ENCODE measurements at places on chromosomes 2 and 18.

- no peak for DNase-seq
Measured at GRCh38 chr2:218249691-218250090, 11.1 kb upstream of the GPBAR1 start.

GRCh38 chr2:31580321-31581117, at the start of gene SRD5A2:
Gene SRD5A2 (minus strand): TSS chr2:31580938. CDS start chr2:31580900, 38 bp downstream.
- no peak for DNase-seq

GRCh38 chr2:25062511-25062917, 20.6 kb downstream of the EFR3B start:
- no peak for DNase-seq

DNA sequence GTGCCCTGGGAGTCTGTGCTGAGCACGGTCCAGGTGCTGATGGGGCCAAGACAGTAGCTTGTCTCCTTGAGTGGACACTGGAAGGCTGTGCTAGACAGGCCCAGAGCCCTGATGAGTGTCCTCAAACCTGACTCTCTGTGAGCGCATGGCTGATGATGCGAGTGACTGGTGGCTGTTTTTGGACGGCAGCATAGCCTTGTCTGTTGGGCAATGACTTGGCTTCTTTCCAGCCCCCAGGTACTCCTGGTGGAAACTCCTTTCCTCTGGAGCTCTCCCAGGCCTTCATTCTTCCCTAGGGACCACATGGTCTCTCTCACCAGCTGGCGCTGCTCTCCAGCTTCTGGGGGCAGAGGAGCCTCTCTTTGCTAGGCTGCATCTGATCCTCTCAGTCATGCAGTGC, 207.6 kb upstream of the SMIM21 start:
- no peak for DNase-seq

- no peak for DNase-seq
Measured at GRCh38 chr2:134576478-134576877, 142.3 kb downstream of the TMEM163 start.

GRCh38 chr2:15677141-15677843, 85.6 kb downstream of the DDX1 start:
- no peak for DNase-seq

GRCh38 chr2:224293976-224294375, 107.9 kb downstream of the FAM124B start:
- DNase-seq = no peak

- no peak for DNase-seq
Measured at GRCh38 chr2:150046211-150046610, 441.3 kb downstream of the RND3 start.

- DNase-seq = no peak
Measured at GRCh38 chr2:233399306-233400225, 45.3 kb downstream of the DGKD start.

- DNase-seq = no peak
Measured at GRCh38 chr2:14647714-14648113, 15.2 kb downstream of the LRATD1 start.

- DNase-seq = no peak
Measured at GRCh38 chr18:49853436-49853835, 40.1 kb upstream of the ACAA2 start.

DNA sequence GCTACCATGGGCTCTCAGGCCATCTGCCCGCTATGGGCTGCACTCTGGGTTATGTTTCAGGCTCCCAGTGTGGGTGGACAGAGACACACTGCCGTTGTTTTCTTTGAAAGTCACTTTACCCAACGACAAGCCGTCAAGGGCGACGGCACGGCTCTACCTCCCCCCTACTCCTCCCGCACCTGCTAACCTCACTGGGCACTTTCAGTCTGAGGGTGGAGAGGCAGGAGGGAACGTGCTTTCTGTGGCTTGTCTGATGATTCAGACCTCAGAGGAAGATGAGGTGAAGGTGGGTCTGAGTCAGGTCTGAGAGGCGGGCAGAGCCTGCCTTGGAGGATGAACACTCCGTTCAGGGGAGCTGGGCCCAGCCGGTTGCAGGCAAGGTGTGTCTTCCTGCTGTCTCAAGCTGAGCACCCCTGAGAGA, 147.6 kb upstream of the HDAC4 start:
- peak; percentile 29 for DNase-seq

GRCh38 chr2:186588421-186588820, 1.4 kb upstream of the ITGAV start:
- no peak for DNase-seq

DNA sequence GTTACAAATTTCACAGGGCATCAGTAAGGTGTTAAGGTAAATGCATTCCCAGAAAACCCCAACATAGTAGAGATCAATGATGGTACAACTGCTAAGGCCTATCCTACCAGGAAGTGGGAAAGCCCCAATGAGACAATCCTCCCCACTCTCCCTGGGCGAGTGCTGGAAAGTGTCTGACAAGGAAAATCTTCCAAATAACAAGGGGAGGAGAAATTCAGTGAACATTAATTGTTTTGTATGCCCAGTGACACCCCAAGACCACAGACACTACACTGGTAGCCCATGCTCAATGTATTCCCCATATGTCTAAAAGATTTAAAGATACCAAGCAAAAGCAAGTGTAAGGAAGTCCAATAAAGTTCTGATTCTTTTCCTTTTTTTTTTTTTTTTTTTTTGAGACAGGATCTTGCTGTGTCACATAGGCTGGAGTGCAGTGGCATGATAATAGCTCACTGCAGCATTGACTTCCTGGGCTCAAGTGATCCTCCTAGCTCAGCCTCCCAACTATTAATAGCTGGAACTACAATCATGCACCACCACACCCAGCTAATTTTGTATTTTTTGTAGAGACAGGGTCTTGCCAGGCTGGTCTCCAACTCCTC, 24.7 kb downstream of the B4GALT6 start:
- no peak for DNase-seq

DNA sequence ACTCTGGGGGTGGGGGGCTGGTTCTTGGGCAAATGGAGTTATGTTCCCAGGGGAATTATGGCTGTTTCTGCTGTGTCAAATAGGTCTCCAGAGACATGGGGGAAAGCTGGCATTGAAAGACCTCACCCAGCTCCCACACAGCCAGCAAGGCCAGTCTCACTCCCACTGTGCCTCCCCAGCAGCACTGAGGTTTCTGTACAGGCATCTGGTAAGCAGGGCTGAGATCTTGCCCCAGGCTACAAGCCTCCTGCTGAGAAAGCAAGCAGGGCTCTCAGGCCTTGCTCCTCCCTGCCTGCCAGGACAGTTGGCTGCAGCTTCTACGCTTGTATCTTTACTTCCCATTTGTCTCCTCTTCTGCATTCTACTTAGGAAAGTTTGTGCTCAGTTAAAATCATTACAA, 50.5 kb upstream of the FHOD3 start:
- no peak for DNase-seq

- DNase-seq = no peak
Measured at GRCh38 chr2:46163098-46163430, 134.1 kb upstream of the EPAS1 start.

GRCh38 chr2:205273148-205273547, 409.2 kb upstream of the NRP2 start:
- DNase-seq = no peak

DNA sequence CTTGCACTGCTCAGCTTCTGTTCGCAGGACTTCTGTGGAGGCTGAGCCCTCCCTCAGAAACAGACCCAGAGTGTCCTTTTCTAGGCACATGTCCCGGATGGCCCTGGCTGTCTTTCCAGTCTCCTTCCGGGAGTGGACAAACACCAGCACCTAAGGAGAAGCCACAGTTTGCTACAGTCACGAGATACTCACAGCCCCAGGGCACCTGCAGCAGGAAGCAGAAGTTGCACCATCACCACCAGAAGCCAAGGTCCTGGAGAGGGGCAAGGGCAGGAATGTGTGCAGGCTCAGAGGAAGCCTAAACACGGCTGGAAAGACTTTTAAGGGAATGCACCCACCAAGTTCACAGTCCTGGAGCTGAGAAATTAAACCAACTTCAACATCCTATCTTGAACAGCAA, 13.6 kb downstream of the SNRNP200 start:
- no peak for DNase-seq

DNA sequence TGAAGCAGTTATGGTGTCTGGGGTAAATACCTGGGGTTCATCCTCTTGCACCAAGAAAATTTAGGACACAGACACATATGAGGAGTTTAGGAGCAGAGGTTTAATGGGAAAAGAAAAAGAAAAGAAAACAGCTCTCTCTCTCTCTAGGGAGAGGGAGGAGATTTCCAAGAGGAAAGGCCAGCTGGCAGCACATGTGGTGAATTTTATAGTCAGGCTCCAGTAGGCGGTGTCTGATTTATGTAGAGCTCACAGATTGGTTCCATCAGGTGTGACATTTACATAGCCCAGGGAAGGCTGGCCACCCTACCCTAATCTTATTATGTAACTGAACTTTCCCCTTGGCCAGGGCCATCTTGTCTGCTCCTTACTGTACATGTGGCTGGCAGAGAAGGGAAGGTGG, 297.5 kb upstream of the RGPD4 start:
- DNase-seq = no peak

DNA sequence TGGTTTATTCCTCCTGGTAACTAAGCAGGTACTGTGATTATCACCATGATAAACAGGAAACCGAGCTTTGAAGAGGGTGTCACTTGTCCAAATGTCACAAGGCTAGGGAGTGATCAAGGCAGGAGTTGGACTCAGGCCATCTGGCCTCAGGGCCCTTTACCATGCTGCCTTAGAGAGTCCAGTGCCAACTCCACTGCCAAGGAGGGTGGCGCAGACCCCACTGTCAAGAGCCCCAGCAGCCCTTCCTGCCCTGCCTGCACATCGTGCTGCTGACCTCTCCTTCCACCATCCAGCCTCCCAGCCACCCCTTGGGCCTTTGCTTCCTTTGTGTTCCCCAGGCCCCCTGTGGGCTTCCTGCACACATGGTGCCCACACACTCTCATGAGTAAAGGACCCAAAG, 48.3 kb downstream of the TNS1 start:
- DNase-seq = no peak

- no peak for DNase-seq
Measured at GRCh38 chr18:11578799-11579198, 30.6 kb upstream of the SLC35G4 start.

GRCh38 chr18:5444847-5445246, 99.0 kb downstream of the EPB41L3 start:
- no peak for DNase-seq

DNA sequence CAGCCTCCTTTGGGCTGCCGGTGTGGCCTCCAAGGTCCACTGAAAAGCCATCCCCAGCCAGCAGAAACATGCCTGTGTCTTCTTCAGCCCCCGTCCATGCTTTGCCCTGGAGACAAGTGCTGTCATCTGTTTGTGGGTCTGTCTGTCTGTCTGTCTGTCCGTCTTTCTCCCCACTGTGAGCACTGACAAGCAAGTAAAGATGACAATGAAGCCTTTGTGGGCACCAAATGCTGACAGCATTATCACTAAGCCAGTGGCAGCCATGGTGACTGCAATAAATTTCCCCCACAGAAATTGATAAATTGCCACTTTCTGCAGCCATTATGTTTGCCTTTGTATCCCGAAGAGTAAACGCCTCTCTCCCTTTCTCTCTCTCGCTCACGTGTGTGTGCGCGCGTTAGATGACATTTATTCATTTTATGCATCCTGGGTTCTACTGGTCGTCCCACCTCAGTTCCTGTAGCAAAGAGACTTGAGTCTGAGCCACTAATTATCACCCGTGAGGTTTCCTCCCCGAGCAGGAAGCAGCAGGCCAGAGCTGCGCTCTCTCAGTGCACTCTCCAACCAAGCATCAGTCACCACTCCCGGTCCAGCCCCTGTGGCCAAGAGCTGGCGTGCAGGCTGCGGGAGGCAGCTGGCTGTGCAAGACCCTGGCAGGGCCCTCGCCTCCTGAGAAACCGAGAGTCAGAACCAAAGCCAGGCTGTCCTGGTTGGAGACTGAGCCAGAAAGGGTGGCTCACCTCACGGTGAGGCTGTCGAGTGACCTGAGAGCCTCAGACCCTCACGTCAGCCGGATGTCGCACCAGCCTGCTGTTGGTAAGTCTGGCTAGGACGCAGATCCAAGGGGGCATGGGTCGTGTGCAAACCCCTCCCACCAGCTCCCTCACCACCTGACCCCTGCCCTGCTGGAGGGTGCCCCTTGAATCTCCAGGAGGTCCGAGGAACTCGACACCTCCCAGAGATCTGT, 6.9 kb downstream of the STEAP3 start:
- DNase-seq = no peak

- no peak for DNase-seq
Measured at GRCh38 chr2:2572393-2573204, 241.5 kb upstream of the MYT1L start.

GRCh38 chr2:38158378-38159118, 82.6 kb upstream of the CYP1B1 start:
- no peak for DNase-seq

- DNase-seq = no peak
Measured at GRCh38 chr2:133492719-133493380, 75.4 kb downstream of the NCKAP5 start.

GRCh38 chr18:55382277-55382805, 205.7 kb downstream of the TCF4 start:
- DNase-seq = no peak

GRCh38 chr2:160942476-160943142, 217.6 kb upstream of the TANK start:
- DNase-seq = no peak

DNA sequence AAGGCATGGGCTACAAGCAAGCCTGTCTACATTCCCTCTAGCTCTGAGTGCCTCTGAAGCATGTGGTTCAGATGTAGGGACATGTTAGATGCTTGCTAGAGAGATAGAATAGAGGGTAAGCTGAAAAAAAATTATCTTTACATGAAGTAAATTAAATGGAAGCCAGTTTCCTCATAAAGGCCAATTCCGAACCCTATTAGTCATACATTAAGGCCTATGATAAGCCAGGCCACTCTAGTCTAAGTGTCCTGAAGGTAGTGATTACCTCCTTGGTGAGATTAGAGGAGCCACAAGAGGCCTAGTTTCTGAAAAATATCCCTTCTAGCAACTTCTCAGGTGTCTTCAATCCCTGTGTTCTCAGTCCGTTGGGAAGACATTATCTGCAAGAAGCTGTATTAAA, 72.4 kb upstream of the NPAS2 start:
- DNase-seq = no peak

GRCh38 chr18:24964216-24964615, 387.8 kb downstream of the ZNF521 start:
- DNase-seq = no peak

DNA sequence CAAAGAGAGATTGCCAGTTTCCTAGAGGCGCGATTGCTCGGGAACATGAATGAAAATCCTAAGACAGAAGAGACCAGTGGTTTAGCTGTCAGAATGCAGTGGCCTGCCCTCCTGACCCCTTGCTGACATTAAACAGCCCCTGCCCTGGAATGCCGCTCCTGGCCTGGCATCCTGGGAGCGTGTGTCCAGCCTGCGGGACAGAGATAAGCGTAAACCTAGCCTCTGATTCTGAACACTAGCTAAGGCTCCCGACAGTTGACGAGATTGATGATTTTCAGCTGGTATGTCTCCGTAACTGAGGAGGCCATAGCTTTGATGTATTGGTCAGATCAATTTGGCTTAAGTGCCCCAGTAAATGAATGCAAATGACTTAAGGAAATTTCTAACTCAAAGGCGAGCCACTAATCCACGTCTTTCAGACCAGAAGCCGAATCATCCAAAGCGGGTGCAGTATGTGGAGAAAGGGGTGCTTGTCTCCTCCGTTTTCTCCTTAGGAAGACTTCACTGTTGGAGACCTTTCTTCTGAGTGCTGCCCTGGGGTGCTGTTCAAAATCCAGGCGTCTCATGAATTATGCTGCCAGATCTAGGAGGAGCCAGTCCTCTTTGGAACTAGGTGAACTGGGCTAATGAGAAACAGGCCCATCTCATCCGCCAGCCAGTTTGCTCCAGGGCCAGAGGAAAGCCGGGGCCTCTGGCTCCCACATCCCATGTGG, 142.5 kb upstream of the L3MBTL4 start:
- DNase-seq = no peak
